Esophagus squamous epithelium (tissue), 5 donors: ENCODE measurements at places on chromosomes 7 and 10.

DNA sequence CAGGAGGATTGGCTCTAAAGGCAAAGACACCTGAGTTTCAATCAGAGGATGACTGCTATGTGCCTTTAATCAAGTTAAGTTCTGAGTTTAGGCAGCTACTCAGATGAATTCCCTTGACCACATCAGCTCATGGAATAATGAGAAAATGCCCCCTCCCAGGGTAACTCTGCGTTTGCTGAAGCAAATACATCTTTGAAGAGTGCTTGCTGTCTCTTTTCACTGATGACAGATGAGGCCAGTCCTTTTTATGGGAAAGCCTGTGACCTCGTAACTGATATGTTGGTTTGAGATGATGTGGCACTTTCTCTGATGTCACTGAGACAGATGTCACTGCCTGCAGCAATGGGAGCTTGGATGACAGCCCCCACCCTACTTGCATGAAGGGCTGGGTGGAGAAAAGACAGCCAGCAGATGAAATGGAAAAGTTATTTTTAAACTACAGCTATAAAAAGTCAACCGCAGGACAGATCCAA is 43.7 kb upstream of the DGKI start:
- no peak for DNase-seq

GRCh38 chr7:10483671-10484070 is 490.0 kb upstream of the PHF14 start:
- DNase-seq: no peak

- no peak for DNase-seq
Measured at GRCh38 chr7:1591876-1592275, 22.0 kb upstream of the PSMG3 start.

DNA sequence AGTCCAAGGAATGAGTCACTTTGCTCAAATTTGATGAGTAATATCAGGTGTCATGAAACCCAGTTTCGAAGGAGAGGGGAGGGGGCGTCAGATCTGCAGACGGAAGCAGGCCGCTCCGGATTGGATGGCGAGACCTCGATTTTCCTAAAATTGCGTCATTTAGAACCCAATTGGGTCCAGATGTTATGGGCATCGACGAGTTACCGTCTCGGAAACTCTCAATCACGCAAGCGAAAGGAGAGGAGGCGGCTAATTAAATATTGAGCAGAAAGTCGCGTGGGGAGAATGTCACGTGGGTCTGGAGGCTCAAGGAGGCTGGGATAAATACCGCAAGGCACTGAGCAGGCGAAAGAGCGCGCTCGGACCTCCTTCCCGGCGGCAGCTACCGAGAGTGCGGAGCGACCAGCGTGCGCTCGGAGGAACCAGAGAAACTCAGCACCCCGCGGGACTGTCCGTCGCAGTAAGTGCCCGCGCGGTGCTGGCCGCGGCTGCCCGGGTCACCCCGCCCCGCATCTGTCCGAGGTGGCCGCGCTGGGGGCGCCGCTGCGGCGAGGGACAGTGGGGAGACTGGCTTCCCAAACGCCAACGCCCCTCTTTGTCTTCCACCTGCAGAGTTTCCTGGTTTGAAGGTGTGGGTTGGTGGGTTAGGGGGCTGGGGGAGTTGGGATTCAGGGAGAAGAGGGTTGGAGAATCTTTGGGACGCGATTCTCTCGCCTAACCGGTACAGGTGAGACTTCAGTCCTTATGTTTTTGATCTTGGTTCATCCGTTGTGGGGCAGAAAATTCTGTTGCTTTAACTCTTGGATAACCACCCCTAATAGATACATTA is at the start of gene TAC1:
Gene TAC1, plus strand, starts transcription at position 351 of the 829 bp plus-strand sequence. CDS start 527 bp downstream, outside the sequence.
- DNase-seq: no peak

GRCh38 chr10:33716501-33717267 is 382.2 kb upstream of the NRP1 start:
- no peak for DNase-seq

DNA sequence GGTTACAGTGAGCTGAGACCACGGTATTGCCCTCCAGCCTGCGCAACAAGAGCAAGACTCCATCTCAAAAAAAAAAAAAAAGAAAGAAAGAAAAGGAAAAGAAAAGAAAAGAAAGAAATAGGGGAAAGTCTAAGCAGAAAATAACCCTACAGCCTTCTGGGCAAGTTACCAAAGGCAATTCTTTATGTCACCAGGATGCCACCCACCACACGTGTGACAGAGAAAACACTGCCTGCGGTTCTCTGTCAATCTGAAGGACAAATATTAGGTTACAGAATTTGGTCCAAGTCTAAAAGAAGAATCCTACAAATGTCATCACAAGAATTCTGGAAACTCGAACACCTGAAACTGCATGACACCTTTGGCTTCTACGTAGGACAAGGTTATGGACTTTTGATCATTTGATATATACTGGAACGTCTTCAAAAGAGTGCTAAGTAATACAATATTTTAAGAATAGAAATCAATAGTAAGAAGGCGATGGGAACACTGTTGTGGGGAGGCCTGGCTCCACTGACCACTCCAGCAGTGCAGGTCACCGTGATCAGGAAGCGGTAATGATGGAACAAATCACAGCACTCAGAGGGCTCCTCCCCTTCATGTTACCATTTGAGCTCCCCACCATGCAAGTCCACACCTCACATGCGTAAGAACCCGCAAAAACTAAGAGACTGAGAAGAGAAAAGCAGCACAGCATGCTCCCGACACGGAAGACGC is 75.8 kb downstream of the MAD1L1 start:
- DNase-seq: no peak

DNA sequence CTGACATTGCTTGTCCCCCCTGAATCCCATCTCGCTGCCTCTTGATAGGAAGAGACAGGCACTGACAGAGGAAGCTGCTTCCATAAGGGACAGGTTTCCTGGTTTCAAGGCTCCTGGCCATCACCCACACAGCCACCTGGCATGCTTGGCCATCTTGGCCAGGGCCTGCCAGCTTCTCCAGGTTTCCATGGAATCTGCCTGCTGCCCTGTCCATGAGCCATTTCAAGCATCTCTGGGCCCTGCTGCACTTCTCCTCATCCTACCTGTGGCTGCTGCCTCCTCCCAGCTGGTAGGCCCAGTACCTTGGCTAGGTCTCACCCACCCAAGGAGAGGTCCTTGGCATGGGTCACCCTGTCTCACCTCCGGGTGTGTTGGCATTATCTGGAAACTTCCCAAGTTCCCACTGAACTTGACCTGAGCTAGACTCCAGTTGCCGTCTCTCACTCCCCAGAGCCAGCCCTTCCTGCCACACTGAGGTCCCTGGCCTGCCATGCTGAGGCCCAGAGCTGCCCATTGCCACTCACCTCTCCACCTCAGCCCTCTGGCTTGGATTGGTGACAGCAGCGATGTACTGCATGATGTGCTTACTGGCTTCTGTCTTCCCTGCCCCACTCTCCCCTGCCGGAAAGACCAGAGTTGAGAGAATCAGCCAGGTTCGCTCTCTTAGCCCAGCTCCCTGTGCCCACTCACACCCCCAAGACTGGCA is 2.6 kb downstream of the MYO1G start:
- no peak for DNase-seq

GRCh38 chr7:134957005-134957404 is 29.3 kb upstream of the AGBL3 start:
- no peak for DNase-seq

- DNase-seq: no peak
Measured at GRCh38 chr7:6556196-6556595, 4.9 kb upstream of the GRID2IP start.
